Hepatocyte (in vitro differentiated cells): ENCODE measurements at places on chromosomes 4 and X. TPM values are rescaled to one million over a fixed set of nuclear protein-coding genes. Genes with fewer than 3 reads are reported as not detected.

PGK1 gene
- total RNA-seq: 236 and 255 TPM in 2 replicates

DNA sequence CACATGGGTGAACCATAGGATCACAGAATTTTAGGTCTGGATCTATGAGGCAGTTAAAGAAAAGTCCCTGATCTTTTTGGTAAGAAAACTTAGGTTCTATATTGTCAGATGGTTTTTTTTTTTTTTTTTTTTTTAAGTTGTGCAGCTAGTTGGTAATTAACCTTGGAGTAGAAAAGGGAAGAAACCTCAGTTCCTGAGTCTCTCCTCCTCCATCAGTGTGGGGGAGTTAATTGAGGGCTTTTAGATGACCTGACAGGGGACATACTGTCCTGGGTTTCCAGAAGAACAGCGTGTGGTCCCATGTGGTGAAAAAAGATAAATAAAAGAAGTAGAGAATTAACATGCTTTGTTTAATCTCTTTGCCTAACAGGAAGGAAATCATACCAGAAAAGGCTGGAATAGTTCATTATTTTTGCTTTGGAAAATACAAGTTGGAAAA is 123.7 kb downstream of the ARHGAP10 start:
- DNase-seq: no peak

GRCh38 chr4:72918362-72918761 is 151.2 kb downstream of the COX18 start:
- no peak for DNase-seq

DGKK gene
- total RNA-seq: 0.36 and 0.40 TPM in 2 replicates

DNA sequence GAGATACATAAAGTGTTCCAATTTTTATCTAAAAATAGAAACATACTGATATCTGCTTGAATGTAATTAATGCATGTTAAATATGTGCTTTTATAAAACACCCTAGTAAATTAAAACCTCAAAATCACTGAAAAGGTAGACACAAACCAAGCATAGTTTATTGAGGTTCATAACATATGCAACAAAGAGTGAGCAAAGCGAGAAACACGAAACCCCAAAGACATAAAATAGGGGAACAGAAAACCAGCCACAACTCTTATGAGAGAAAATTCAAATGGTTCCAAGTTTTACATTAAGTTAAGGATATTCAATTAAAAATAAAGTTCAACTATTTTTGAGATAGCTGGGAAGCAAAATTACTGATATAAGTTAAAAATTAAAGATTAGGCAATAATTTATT is 336.4 kb upstream of the AGA start:
- DNase-seq: no peak

GRCh38 chr4:184192933-184193332 is 24.7 kb downstream of the ENPP6 start:
- no peak for DNase-seq

DNA sequence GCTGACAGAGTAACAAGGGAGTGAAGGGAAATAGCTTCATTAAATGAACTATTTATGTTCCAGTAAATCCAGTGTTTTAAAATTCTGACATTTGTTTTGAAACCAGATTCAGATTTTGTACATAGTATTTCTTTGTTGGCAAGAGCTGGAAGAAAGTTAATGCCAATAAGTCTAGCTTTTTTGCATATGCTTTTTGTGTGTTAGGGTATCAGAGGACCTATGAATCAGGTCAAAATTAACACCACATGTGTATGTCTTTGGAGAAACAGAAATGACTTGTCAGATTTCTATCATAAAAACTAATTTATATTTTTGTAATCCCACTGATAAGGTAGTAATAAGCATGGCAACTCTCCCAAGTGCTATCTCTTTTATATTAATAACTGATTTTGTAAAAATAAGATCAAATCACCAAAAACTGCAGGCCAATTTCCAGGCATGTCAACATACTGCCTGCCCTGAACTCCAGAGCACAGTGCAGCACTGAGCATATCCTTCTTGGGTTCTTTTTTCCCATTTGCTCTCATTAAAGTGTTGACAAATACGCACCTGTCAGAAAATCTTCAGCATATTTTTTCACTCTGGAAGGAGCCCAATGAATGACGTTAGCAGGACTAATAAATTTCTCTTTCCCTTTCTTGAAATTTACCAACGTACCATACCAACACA is 65.5 kb downstream of the SH3RF1 start:
- DNase-seq: no peak

DNA sequence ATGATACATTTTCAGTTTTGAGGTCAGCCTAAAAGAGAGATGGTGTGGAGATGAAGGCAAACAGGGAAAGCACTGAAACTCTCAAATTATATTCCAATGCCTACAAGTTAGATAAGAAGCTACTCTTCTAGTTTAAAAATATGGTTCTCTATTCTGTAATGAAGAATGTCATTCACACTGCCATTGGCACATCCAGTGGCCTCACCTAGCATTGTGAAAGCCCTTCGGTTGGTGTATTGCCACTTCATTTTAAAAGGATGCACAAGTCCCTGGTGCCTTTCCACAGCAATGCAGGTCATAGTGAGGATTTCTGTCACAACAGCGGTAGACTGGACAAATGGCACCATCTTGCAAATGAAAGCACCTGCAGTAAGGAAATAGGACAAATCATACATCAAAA is 40.6 kb downstream of the QRFPR start:
- no peak for DNase-seq

MAGEA8 gene
- total RNA-seq: not detected in 2 replicates

DNA sequence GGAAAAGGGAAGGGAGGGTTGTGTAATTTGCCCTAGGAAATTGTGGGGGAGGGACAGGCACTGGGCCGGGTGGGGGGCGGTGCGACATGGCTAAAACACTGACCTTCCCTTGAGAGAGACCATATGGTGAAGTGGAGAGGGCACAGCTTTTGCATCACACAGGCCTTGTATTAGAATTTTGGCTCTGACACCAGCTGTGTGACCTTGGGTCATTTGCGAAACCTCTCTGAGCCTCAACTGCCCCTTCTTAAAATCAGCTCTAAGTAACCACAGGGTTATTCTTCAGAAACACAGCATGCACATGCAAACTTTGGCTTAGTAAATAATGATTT is 25.8 kb downstream of the PDGFRA start:
- no peak for DNase-seq

GRCh38 chr4:5711479-5712184 is 631 bp downstream of the EVC start:
- no peak for DNase-seq

DNA sequence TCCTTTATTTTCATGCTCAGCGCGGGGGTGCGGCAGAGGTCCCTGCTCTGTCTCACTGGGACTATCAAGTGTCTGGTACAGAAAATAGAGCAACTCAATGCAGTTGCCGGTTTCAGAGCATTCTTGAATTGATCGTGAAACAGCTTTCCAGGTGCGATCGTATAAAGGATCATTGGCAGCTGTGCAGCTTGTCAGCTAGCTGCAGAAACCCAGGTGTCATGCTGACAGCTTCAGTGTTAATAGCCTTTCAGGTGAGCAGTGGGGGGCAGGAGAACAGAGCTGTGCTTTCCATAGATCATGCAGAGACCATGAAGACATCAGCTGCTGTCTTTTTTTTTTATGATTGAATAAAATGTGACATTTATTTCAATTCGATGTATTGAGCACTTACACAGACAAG is 583.9 kb downstream of the NLGN4X start:
- no peak for DNase-seq

- DNase-seq: no peak
These were observed 5.1 kb upstream of the SPON2 start for GRCh38 chr4:1177274-1178141.

KCND1 gene
- 0.64 and 0.87 TPM in 2 replicates for total RNA-seq

GRCh38 chr4:113646442-113646822 is 115.1 kb downstream of the CAMK2D start:
- DNase-seq: peak; percentile 30
